Stimulated activated CD4-positive, alpha-beta T cell treated with anti-CD3 and anti-CD28 coated beads, Interleukin-4, amount 100 ng/mL, for 1 hour (primary cell): ENCODE measurements at places on chromosomes 13 and 19.
A peak's percentile ranks its signal among the peaks of the same experiment; 100 is the strongest.

DNA sequence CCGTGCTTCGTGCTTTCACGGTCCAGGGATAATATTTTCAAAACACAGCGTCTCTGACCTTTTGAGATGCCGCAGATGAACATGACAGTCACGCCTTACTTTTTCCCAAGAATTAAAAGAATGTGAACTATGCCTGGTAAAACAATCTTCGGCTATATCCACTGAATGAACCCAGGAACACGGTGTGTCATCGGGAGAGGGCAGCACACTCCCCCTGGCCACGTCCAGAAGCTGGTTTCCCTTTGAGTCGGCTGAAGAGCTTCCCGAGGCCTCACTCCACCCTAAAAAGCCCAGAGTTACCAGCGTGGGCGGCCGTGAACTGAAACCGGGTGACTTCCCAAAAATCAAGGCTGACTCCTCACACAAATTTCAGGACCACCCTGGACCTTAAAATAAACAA lies 22.9 kb upstream of the SHISA2 start:
- DNase-seq = no peak

DNA sequence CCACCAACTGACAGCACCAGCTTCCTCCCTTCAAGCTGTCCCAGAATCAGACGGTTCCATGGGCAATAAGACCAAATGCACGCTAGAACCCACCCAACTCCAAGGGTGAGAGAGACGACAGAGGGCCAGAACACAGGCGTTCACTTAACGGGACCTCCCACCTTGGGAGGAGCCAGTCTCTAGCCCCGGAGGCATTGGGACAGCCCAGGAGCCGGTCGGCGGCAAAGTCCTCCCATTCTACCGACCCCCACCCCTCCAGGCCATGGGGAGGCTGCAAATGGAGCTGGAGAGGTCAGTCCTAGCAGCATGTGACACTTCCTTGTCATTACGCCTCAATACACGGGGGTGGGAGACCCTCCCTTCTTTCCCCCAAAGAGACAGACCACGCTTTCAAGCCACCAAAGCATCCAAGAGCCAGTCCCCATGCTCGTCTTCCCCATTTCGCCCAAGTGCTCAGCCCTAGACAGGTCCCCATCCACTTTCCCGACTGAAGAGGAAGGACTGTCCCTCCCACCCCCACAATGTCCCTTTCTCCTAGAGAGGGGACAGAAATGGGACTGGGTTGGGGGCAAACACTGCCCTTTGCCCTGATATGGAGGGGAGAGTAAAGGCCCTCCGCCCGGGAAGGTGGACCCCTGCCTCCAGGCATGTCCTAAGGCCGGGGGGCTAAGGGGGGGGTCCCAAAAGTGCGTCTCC lies 964 bp downstream of the KHSRP start:
- peak; percentile 39 for DNase-seq

GRCh38 chr13:29994911-29995595 lies 144.6 kb upstream of the UBL3 start:
- no peak for DNase-seq

GRCh38 chr13:24459234-24459633 lies 53.3 kb downstream of the PARP4 start:
- DNase-seq = no peak

DNA sequence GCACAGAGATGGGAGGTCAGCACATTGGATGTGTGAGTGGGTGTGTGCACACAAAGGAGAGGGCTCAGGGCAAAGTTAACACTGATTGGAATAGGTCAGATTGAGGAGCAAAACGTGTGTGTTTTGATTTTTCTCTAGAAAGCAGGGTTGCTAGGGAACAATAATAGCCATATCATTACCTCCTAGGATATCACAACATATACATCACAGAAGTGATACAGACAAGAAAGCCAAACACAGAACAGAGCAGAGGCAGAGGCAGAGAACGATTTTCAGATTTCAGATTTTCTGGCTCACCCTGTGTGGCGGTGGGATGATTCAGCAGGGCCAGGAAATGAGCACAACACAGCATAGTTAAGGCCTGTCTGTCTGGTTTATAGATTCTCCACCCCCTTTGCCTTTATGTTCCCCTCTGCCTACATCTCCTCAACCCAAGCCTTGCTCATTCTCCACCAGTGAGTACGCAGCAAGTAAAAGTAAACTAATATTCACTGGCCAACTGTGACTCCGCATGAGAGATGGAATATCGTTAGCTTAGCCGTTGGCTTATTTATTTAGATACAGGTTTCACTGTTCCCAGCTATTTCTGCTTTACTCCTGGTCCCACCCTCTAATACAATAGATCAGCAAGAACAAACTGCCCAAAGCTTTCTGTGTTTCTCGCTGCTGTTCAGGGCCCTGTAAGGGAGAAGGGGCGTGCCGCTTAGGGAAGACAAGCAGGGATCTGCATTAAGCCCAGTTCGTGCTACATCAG lies 182.7 kb upstream of the TSC22D1 start:
- no peak for DNase-seq

DNA sequence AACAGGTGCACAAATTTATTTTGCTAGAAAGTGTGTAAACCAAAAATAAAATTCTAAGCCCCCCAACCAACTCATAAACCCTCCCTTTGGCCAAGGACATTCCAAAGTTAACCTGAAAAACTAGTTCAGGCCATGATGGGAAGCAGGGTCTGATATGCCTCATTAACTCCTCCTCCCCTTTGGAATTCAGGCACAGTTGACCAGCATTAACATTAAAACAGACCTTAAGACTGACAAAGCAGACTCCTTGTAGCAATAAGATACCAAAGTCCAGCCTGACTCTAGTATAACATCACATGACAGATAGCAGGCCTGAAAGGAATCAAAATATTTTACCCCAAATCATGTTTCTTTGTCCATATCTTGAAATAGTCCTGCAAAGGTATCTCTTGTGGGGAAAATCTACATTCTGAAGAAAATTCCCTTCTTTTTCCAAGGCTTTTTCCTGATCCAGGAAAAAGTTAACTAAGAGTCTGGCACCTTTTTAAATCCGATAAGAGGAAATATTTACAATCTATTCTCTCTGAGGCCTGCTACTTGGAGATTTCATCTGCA lies 19.7 kb downstream of the NEK5 start:
- DNase-seq = no peak

GRCh38 chr19:40690050-40690692 lies at the start of gene NUMBL:
TSS of gene NUMBL (minus strand) at chr19:40690651. CDS start at chr19:40690483, 168 bp downstream.
- DNase-seq = no peak

- no peak for DNase-seq
Observed at GRCh38 chr13:25871389-25872125, 180.3 kb downstream of the SHISA2 start.

DNA sequence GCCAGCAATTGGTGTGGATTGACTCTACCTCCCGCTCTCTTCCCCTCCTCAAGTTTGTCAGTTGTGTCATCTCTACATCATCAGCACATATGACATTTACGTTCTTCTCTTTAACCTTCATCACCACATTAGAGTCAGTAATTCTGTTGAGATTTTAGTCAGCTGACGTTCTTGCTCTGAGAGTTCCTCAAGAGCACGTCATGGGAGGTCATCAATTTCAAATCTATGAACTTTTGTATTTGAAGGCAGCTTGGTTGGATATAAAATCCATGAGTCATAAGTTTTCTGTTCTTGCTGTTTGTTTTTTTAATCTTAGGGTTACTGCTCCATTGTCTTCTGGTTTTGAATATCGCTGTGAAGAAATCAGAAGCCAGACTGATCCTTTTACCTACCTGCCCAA lies 21.8 kb upstream of the ARGLU1 start:
- DNase-seq = no peak

DNA sequence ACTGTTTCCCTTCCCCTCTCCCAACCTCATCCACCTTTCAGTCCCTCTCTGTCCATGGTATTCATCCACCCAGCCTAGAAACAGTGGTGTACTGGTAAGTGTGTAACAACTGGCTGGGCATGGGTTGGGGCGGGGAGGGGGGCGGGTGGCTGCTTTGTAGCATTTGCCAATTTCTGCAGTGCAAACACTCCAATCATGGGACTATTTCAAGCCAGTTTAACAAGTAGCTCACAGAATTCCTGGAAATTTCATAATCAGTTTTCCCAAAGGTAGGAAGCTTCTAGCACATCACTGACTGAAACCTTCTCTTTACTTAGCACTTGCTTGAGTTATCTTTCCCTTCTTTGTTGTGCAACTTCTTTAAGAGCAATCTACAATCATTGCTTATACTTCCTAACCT lies 100.8 kb upstream of the WASF3 start:
- no peak for DNase-seq

DNA sequence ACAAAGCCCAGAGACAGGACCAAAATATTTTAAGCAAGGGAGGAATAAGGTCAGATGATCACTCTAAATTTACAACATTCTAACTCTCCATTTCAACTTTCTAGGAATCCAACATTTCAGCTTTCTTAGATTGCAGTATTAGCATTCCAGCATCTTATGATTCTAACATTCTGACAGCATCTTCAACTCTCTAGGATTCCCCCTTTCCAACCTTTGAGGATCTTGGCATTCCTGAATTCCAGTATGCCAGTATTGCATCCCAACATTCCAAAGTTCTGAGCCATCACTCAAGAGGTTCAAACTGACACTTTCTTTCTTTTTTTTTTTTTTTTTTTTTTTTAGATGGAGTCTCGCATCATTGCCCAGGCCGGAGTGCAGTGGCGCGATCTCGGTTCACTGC lies 13.8 kb downstream of the TGFB1 start:
- no peak for DNase-seq

- DNase-seq = no peak
Observed at GRCh38 chr19:55133639-55134444, 15.2 kb downstream of the TNNT1 start.

- DNase-seq = no peak
Observed at GRCh38 chr13:45949161-45949560, 97.6 kb upstream of the SIAH3 start.

DNA sequence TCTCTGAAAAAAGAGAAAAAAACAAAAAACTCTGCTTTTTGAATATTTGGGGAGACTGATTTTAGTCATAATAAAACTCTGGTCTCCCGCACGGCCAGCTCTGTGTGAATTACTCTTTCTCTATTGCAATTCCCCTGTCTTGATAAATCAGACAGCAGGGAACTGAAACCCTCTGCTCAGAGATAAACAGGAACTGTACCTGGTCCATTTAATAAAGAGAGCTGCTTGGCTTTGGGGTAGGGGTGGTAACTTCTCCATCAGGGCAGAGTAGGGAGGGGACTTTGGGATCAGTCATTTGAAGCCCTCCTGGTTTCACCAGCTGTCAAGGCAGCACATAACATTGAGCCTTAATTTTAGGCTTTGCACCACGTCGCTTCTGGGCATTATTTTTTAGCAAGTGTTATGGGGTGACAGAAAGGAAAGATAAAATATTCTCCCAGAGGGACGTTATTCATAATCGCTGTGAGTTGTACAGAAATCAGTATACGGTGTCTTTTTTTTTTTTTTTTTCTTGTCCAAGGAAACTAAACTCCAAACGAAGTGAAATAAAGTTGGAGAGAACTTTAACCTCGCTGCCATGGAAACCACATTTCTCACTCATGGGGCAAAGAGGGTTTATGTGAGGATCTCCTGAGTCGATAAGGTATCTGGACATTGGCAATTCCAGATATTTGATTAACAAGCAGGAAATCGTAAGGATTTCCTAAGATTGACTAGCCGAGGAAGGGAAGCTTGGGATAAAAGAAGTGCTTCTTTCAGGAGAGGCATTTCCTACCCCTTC lies 99.0 kb upstream of the MRI1 start:
- DNase-seq = no peak

DNA sequence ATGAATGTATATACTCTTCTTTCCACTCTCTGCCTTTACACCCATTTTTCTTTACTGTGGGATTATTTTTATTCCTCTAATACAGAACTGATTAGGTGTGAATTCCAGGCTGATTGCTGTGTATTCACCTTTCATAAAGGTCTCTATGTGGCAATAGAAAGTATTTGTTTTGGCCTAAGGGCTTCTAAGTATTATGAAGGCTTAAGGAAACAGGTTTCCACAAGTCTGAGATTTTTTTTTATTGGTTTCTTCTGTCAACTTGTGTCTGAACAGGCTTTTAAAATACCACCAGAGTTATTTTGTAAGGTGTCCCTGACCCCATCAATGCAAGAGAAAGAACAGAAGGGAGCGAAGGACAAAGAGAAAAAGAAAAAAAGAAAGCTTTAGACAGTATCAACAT lies 1102.0 kb upstream of the SPRY2 start:
- DNase-seq = no peak

- no peak for DNase-seq
Observed at GRCh38 chr13:73288596-73288995, 229.8 kb downstream of the KLF5 start.

GRCh38 chr13:50691681-50692263 lies 151.7 kb downstream of the DLEU7 start:
- no peak for DNase-seq

DNA sequence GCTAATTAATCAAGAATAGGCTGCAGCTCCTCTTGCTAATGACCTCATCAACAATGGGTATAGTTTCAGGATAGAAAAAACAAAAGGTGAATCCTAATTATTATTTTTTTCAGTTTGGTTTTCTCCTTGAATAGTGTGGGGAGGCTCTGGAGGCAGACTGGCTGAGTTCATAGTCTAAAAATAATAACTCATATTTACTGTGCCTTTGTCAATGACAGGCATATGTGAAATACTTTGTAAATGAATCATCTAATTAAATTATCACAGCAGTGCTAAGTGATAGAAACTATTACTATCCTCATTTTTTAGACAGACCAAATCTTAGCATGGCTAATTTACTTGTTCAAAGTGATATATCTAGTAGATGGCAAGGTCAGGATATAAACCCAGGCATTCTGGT lies 1261.0 kb upstream of the SLC10A2 start:
- DNase-seq = no peak

DNA sequence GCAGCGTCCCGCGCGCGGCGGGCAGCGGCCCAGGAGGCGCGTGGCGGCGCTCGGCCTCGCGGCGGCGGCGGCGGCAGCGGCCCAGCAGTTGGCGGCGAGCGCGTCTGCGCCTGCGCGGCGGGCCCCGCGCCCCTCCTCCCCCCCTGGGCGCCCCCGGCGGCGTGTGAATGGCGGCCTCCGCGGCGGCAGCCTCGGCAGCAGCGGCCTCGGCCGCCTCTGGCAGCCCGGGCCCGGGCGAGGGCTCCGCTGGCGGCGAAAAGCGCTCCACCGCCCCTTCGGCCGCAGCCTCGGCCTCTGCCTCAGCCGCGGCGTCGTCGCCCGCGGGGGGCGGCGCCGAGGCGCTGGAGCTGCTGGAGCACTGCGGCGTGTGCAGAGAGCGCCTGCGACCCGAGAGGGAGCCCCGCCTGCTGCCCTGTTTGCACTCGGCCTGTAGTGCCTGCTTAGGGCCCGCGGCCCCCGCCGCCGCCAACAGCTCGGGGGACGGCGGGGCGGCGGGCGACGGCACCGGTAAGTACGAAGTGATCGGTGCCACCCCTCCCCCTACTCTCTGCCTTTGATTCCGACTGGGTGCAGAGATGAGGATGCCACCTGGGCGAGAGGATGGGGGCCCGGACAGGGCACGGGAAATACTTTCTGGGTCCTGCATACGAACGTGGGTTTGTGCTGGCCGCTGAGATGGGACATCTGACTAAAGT lies 874 bp downstream of the TRIM28 start:
- DNase-seq = peak; percentile 77
